NCI-H1092 treated with DMSO at 0.1 percent for 48 hours (cell line): ENCODE measurements at places on chromosomes 4 and X.

- no peak for DNase-seq
Observed at GRCh38 chrX:19889582-19890342, 2.4 kb upstream of the SH3KBP1 start.

DNA sequence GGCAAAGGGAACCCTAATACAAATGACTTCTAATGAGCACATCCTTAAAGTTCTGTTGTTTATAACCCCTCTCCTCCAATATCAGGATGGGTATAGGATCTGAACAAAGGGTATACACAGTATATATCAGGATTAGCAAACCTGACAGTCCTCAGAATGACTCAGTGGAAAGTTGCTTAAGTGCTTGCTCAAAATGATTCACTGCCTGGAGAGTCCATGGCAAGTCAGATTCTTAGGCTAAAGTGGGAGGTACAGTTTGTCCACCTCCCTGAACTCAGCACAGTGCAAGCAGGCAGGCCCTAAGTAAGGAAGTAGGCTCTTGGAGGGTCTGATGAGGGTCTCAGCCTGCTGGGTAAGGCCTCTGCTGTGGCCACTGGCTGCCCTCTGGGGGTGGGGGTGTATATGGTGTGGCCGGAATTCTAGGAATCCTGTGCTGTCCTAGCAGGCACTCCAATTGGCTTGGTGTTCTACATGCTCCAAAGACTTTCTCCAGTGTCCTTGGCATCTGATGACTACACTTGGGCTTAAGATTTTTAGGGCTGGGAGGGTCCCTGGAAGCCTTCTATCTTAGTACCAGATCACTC is 54.3 kb downstream of the CHRDL1 start:
- no peak for DNase-seq

DNA sequence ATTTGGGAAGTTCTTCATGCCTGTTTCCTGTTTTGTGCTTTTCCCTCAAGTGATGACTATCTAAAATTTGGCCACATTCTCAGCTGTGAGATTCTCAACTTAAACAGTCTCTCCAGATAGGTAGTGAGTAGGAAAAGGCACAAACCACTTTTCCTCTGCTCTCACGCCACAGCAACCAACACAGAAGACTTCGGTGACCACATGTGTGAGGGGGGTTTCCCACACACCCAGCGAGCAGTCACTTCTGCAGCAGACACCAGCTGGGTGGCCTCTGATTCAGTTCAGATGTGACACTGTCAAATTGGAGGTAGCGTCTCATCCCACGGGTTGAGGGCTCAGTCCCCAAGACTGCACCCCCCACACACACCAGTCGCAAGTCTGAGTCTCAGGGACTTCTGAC is 25.1 kb upstream of the CLDN34 start:
- no peak for DNase-seq

- no peak for DNase-seq
Observed at GRCh38 chr4:67714248-67714583, 13.3 kb upstream of the UBA6 start.

DNA sequence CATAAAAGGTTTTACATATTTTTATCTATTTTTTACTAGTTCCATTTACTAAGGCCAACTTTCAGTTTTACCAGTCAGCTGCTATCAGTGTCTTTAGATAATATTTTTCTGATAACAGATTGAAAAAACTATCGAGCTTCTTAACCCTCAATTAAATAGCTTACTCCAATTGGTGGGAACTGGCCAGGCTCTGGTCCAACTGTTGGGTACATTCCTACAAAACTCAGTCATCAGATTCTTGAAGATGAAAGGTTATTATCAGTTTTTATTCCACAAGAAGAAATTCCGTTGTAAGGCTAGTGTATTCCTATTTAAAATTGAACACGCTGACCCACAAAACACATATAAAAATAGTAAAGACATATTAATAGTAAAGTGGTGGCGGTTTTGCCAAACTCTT is 346.2 kb downstream of the MAPK10 start:
- DNase-seq = no peak

- no peak for DNase-seq
Observed at GRCh38 chr4:4415107-4415805, 28.4 kb downstream of the NSG1 start.

GRCh38 chrX:24259544-24260240 is 54.2 kb downstream of the SUPT20HL2 start:
- DNase-seq = peak; percentile 34

DNA sequence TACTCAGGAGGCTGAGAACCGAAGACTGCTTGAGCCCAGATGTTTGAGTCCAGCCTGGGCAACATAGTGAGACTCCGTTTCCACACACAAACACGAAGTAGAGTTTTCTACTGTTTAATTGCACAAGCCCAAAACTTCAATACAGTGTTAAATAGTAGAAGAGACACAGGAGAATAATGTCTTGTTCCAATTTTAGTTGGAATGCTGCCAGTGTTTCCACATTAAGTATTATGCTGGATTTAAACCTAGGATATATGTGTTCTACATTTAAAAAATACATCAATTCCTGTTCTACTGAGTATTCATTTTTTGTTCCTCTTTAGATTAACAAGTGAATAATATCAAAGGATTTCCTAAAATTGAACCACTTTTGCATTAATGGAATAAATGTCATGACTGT is 91.3 kb downstream of the LCORL start:
- DNase-seq = no peak

DNA sequence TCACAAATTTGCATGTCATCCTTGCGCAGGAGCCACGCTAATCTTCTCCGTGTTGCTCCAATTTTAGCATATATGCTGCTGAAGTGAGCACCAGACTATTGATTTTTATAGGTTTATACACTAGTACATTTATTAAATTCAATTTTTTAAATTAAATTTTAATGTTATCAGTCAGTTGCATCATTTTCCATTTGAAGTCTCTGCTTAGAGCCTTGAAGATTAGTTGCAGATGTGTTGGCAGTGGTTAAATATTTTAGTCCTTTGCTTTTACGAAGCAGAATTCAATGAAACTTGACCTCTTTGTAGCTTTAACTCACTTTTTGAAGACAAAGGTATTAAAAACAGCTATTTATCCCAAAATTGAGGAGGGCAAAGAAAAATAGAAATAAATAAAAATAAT is 16.5 kb downstream of the TRAPPC11 start:
- no peak for DNase-seq

DNA sequence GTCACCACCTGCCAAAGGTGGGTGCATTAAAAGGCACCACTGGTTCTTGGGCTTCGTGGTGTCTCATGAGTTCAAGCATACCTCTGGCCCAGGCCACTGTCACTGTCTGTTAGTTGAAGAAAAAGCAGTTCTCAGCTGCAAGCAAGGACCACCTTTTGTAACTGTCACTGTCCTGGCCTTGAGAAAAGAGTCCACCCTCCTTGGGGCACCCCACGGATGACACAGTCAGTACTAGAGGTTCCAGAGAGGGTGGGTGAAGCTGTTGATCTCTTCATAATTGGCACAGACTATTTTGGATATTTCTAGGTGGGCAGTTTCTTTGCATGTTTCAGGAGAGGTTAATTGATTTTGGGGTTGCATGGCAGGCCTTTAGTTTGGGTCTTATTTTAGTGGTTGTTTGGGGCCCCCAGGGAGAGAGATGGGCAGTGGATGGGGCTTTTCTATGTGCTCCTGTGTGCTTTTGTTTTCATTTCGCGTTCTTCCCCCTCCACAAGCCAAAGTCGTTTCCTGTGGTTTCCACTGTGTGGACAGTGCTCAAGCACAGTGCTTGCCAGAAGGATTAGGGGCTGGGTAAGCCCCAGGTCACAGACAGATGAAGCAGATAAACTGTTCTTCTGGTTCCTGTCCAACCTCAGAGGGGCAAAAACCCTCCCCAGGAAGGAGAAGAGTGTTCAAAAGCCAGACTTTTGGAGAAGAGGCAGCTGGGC is 156.2 kb upstream of the PPP1R2C start:
- no peak for DNase-seq

GRCh38 chrX:153970357-153971123 is 1.1 kb downstream of the HCFC1 start:
- peak; percentile 34 for DNase-seq

DNA sequence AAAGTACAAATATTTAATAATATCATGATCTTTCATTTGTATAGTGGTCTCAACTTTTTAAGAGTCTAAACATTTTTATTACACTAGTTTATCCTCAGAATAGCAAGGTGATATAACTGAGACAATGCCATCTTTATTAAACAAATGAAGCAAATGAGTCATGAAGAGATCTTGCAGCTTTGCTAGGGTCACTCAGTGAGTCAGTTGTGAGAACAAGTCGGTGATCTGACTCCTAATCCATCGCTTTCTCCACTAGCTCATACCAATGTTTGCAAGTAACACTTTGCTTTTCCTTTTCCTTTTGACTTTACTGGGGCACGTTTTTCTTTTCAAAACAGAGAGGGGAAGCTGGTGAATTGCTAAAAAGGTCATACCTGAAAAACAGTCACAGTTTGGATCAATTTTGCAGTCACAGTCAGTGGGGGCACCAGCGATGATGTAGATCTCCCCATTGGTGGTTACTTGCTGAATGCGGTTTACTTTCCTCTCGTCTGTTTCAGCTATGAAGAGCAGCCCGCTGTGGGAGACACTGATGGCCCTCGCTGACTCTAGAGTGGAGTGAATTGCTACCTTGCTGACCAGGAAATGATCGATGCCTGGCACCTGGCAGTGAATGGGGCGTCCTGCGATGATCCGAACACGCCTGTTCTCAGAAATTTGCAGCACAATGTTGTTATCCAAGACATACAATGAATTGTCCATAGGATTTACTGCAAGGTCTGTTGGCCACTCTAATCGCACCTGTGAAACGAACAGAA is 75.7 kb downstream of the SH2D1A start:
- DNase-seq = no peak

- no peak for DNase-seq
Observed at GRCh38 chr4:48967631-48968030, 18.4 kb upstream of the CWH43 start.

GRCh38 chr4:173056271-173056670 is 112.3 kb upstream of the GALNT7 start:
- DNase-seq = no peak

- no peak for DNase-seq
Observed at GRCh38 chrX:13697976-13698375, 9.0 kb downstream of the RAB9A start.

GRCh38 chr4:81404294-81404693 is 67.4 kb downstream of the RASGEF1B start:
- DNase-seq = no peak

DNA sequence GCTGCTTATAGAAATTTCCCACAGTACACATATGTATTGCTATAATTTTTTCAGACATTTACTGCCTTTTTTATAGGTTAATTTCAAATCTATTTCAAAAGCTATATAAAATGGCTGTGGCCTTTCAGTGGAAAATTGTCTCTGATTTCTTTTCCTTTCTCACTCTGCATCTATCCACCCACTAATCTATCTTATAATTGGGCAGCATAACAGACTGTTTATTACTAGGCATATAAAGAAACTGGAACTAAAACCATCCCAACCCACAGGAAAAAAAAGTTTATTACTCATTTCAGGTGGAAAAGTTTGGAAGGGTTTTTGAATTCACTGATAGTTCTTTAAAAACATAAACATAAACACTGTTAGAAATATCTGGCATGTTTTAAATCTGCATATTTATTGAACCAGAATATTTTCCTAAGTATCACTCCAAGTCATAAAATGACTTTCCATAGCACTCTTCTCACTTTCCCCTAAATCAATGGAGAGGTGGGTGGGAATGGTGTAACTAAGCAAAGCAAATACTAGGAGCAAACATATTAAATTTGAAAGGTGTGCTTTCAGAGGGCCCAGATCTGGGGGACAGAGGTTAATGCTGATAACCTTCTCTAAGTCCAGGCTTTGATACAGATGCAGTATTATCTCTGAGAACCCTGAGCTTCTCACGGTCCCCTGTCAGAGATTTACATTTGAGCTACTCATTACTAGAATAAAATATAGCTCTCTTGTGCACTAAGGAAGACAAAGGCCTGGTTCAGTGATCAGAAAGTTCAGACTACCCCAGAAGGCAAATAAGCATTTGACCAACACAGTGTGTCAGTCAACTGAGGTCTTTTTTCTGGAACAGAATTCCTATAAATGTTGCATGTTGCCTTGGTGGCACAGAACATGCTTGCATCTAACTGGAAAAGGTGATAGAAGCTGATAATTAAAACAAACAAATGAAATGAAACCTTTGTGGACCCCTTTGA is 328.3 kb downstream of the UNC5C start:
- DNase-seq = no peak

DNA sequence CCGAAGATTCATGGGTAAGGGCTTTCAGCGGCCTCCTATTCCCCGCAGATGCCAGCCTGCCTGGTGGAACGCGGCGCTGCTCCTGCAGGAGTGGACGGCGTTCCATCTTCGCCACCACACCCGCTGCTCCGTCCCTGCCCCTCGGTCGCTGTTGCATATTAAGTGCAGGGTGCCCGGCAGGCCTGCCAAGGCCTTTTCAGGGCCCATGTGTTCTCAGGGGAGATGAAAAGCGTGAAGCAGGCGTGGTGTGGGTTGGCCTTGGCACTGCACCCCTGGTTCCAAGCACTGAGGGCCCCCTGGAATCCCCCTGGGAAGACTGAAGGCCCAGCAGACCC is 52.0 kb downstream of the SORCS2 start:
- DNase-seq = no peak

GRCh38 chrX:20472148-20472547 is 205.4 kb upstream of the RPS6KA3 start:
- no peak for DNase-seq
